A375 (cell line): ENCODE measurements at places on chromosomes 11 and 22. TPM values are rescaled to one million over a fixed set of nuclear protein-coding genes. Genes with fewer than 3 reads are reported as not detected.

The MYBPC3 gene
- total RNA-seq, result not detected in 2 replicates

The GRAMD1B gene
- 65.2 and 66.8 TPM in 2 replicates for total RNA-seq

The GP1BB gene
- 1.1 and 1.6 TPM in 2 replicates for total RNA-seq

The BAD gene
- total RNA-seq, result 99.6 and 101 TPM in 2 replicates

The SORL1 gene
- total RNA-seq, result 0.69 and 1.2 TPM in 2 replicates

The DEFB131B gene
- total RNA-seq, result not detected in 2 replicates

The GPR137 gene
- 27.5 and 30.3 TPM in 2 replicates for total RNA-seq

The OMP gene
- not detected in 2 replicates for total RNA-seq

The UPB1 gene
- total RNA-seq, result 0.03 and 0.04 TPM in 2 replicates

The NTM gene
- 17.5 and 20.1 TPM in 2 replicates for total RNA-seq

The MMP27 gene
- not detected in 2 replicates for total RNA-seq

The GGTLC3 gene
- not detected in 2 replicates for total RNA-seq

The RBFOX2 gene
- total RNA-seq, result 62.4 and 81.8 TPM in 2 replicates

The P2RY2 gene
- not detected in 2 replicates for total RNA-seq
